ENCODE measurements at places on chromosomes 13 and 19.

GRCh38 chr19:30557927-30558557, 185.9 kb downstream of the ZNF536 start:
- DNase-seq = no peak

DNA sequence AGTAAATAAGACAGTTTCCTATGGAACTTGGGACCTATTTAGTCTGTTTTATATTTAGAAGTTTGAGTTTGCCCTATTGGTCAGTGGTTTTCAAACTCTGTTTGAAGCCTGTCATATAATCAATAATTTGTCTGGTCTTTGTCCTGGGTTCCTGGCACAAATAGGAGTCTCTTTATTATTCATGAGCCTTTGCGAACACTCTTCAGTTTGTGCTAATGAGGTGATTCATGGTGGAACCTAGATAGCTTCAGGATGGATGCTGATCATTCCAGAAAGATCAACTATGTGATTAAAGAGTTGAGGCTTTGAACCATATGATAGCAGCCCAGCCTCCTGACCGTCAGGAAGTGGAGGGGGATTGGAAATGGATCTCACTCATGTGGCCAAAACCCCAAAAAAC, 10.0 kb upstream of the VWA8 start:
- no peak for DNase-seq

- DNase-seq = no peak
Measured at GRCh38 chr13:27599845-27600553, 20.3 kb downstream of the LNX2 start.

- DNase-seq = no peak
Measured at GRCh38 chr13:42551611-42552010, 22.3 kb upstream of the TNFSF11 start.

GRCh38 chr19:30419568-30420180, 47.5 kb downstream of the ZNF536 start:
- DNase-seq = no peak

DNA sequence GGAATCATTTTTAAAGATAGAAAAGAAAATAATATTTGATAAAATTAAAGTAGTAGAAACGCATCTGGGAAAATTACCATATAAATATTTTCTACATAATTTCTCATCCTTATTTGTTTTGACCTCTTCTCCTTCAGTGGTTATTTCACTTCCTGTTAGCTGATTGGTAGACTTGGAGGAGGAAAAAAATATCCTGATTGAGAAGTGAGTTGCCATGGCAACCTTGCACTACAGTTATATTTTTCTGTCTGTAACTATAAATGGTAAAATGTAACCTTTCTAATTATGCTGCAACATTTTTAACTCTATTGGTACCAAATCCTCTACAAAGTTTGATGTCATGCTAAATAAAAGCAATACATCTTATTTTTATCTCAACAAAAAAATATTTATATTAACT, 45.2 kb downstream of the SCEL start:
- no peak for DNase-seq

- DNase-seq = peak; percentile 30
Measured at GRCh38 chr19:50230379-50231351, 27.2 kb downstream of the MYH14 start.

DNA sequence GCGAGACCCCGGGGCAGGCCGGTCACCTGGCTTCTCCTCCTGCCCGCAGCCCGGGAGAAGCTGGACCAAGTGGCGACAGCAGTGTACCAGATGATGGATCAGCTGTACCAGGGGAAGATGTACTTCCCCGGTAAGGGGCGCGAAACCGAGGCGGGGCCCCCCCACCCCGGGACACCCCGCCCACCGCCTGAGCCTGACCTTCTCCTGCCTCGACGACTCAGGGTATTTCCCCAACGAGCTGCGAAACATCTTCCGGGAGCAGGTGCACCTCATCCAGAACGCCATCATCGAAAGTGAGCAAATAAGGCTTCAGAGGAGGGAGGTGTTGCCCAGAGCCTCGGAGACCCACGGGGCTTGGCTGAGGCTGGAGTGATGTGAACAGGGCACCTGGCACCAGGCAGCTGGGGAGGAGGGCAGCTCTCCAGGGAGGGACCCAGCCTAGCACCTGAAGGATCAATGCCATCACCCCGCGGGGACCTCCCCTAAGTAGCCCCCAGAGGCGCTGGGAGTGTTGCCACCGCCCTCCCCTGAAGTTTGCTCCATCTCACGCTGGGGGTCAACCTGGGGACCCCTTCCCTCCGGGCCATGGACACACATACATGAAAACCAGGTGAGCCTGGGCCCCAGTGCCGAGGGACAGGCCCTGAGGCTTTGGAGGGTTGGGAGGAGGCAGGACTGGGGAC, 629 bp downstream of the IZUMO4 start:
- DNase-seq = no peak

DNA sequence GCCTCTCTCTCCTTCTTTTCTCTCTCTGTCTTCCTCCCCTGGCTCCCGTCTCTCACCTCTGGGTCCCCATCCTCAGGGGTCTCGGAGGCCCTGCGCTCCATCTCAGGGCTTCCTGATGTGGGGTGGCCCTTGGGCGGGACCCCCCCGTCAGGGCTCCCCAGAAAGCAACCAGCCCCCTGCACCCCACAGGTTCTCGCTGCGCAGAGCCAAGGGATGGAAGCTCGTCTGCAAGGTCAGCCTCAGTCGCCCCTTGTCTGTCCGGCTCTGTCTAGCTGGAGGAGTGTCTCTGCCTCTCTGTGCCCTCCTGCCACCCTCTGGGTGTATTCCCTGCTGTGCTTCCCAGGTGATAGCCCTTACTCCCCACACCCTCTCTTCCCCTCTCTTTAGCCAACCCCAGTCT, at the start of gene SBK3:
Gene SBK3 (minus strand): TSS at position 101 of the 400 bp plus-strand sequence. CDS start 0 bp downstream, at position 101.
- DNase-seq = no peak

- peak; percentile 55 for DNase-seq
Measured at GRCh38 chr19:54191811-54192453, 824 bp downstream of the TSEN34 start.

DNA sequence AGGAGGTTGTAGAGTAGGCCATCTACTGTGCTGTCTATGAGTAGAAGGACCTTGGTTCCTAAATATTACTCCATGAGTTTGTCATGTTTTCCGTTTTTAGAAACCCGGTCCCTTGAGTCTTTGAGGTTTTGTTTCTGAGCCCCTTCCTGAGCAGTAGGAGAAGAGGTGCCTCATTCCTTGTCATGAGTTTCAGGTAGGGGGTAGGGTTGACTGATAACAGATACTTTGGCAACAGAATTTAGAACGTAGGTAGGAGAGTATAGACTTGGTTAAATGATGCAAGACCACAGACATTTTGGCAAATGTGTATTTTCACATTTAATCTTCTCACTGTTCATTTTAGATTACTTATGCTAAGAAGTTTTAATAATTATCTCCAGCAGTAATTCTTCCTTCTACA, 24.6 kb downstream of the LMO7 start:
- no peak for DNase-seq

DNA sequence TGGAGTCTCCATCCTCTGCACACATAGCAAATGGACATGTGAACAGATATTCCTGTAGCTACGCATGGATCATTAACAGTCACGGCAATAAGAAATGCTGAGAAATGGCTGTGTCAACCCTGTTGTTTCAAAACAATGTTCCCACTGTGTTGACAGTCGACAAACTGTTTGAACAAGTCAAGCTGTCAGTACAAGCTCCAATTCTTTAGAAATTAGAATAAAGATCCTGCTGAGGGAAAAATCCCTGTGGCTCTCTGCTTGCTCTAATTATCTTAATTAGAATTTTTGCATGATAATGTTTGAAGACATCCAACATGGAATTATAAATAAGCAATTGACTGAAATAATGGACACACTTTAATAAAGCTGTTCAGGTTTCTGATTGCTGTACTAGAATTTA, 37.9 kb upstream of the CPB2 start:
- no peak for DNase-seq

DNA sequence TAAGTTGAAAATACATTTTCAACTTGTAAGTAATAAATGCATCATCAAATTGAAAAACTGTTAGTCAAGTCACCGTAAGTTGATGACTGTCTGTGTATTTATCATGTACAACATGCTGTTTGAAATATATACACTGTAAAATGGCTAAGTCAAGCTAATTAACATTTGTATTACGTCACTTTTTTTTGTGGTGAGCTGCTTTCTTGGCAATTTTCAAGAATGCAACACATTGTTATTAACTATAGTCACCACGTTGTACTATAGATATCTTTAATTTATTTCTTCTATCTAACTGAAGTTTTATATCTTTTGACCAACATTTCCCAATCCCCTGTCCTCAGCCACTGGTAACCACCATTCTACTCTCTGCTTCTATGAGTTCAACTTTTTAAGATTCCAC, 57.0 kb downstream of the RBM26 start:
- DNase-seq = no peak

Measured in testis (tissue), 5 donors.